Stimulated activated CD4-positive, alpha-beta T cell treated with anti-CD3 and anti-CD28 coated beads, TNF-alpha, amount 100 ng/mL, for 4 hours (primary cell): ENCODE measurements at places on chromosomes 3 and 15.
A peak's percentile ranks its signal among the peaks of the same experiment; 100 is the strongest.

GRCh38 chr15:70045045-70045444 lies 52.7 kb downstream of the TLE3 start:
- DNase-seq, result no peak

DNA sequence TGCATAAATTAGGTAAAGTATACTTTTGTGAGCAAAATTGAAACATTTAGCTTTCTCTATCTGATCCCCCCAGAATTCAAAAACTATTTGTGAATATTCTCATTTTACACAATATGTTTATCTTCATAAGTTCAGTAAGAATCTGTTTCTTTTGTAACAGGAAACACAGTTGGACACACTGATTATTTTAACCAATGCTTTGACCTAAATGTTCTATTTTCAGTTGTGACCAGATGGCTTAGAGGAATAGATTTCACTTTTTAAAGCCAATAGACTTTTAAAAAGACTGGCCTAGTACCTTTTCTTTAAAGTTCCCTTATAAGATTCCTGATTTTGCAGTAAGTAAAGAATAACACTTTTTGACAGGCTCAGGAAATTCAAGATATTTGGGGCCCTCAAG lies 74.0 kb upstream of the STRIT1 start:
- no peak for DNase-seq

DNA sequence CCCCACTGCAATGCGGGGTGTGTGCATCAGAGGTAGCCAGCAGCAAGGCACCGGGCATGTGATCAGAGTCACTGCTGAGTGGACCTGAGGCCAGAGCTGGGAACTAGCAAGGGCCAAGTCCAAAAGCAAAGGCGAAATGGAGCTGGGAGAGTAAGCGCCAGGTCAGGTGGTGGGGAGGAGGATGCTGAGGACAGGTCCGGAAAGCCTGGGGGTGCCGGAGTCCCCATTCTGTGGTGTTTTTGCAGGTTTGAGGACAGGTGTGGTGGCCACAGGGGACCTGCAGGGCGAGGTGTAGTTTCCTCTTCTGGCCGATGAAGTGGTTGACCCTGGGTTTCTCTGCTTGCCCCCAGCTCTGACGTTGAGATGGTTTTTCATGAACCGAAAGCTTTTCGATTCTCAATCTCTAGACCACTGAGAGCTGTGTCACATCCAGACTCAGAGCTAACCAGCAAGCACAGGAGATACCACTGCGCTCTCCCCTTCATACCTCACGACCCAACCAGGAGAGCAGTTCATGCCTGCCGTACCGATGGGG lies 35.0 kb upstream of the HES1 start:
- DNase-seq, result no peak

- no peak for DNase-seq
Measured at GRCh38 chr3:128167973-128168674, 14.8 kb downstream of the EEFSEC start.

DNA sequence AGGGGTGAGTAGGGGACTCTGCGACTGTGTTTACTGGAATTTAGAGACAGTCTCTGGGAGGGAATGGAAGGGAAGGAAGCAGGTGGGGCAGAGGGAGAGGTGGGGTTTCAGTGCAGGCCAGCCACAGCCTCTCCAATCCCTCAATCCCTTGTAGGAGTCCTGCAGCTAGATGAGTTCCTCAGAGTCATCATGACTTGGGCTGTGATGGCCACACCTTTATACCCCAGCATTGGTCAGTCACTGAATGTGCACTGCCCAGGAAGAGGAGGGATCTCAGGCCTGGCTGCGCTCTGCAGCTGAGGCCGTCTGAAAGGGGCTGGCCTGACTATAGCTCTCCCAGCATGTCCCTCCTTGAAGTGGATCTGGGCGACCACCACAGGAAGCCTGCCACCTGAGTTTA lies 67.3 kb upstream of the GLCE start:
- DNase-seq, result no peak

- DNase-seq, result no peak
Measured at GRCh38 chr15:34927726-34928125, 41.8 kb downstream of the AQR start.

GRCh38 chr15:65088643-65089021 lies 12.1 kb downstream of the KBTBD13 start:
- no peak for DNase-seq

DNA sequence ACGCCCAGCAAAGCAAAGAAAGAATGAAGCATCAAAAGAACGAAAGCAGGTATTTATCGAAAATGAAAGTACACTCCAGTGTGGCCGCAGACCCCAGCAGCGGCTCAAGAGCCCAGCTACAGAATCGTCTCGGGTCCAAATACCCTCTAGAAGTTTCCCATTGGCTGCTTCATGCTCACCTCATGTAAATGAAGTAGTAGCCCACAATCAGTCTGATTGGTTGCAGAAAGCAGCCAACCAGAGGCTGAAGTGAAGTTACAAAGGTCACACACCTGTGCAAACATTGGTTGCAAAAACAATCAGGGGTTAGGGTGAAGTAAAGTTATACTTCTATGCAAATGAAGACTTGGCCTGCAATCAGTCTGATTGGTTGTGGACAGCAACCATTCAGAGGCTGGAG lies 32.0 kb downstream of the SV2B start:
- DNase-seq, result no peak

GRCh38 chr3:151379083-151379734 lies 5.3 kb downstream of the P2RY12 start:
- DNase-seq, result no peak

DNA sequence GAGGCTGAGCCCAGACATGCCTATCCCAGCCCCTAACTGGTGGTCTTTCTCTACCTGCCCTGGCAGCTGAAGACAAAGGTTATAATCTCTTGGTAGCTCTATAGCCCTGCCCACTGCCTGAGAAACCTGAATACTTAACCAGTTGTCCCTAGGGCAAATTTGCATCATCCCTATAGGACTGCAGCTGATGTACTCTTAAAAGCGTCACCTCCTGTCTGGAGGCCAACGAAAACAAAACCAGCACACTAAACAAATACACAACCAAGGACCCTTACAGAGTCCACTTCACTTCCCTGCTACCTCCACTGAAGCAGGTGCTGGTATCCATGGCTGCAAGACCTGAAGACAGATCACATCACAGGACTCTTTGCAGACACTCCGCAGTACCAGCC lies 98.0 kb downstream of the KCNAB1 start:
- no peak for DNase-seq

DNA sequence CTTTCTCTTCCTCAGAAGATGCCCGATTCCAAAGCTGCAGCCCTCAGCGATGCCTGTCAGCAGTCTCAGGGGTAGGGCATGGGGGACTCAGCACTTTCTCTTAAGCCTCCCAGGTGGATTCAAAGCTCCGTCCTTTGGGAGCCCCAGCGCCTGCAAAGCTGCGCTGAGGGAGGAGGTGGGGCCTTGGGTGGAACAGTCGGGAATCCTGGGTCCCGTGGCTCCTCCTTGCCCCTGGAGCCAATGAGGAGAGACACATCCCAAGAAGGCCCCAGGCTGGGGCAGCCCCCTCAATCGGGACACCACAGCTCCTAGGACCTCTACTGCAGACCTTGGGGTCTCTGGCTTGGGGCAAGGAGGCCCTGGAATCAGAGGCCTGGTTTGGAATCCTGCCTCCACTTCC lies 227.5 kb upstream of the IGF1R start:
- no peak for DNase-seq

- no peak for DNase-seq
Measured at GRCh38 chr3:161343540-161343939, 27.8 kb downstream of the SPTSSB start.

DNA sequence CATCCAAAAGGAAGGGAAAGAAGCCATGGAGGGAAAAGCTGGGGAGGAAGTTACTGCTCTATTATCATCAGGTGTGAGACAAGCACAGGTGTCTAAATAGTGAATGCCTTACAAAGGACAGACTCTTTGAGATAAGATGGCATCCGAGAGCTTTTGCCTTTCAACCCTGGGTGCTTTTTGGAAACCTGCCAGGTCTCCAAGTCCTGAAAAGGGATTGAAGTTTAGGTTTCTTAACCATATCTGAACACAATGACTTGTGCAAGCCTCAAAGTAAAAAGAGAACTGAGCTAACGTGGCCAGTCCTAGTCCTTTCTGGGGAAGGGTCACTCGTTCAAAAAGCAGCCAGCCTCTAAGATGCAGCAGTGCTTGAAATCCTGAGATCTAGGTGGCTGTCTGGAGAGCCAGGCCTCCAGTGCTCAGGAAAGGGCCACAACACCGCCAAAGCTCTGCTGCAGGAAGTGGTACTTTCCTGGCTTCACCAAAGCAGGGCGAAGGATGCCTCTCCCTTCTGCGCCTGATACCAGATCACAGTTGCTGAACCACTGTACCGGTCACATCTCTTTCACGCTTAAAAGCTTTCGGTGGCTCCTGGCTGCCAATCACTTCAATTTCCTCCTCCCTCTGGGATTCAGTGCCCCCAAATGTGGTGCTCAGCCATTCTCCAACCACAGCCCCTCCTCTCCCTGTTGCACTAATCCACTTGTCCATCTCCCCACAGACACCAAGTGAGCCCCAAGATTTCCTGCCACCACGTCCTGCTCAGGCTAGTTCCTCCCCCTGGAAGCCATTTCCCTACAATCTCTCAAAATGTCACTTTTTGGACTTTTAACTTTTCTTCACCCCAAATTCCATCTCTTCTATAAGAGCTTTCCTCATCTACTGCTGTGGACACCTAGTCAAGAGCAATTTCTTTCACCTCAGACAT lies 104.1 kb upstream of the LPP start:
- peak; percentile 13 for DNase-seq

GRCh38 chr3:107632576-107632975 lies 109.8 kb downstream of the BBX start:
- no peak for DNase-seq

- DNase-seq, result no peak
Measured at GRCh38 chr3:33795131-33795530, 3.3 kb upstream of the PDCD6IP start.
